ENCODE measurements at places on chromosomes 3 and 15. TPM values are rescaled to one million over a fixed set of nuclear protein-coding genes. Genes with fewer than 3 reads are reported as not detected.

DNA sequence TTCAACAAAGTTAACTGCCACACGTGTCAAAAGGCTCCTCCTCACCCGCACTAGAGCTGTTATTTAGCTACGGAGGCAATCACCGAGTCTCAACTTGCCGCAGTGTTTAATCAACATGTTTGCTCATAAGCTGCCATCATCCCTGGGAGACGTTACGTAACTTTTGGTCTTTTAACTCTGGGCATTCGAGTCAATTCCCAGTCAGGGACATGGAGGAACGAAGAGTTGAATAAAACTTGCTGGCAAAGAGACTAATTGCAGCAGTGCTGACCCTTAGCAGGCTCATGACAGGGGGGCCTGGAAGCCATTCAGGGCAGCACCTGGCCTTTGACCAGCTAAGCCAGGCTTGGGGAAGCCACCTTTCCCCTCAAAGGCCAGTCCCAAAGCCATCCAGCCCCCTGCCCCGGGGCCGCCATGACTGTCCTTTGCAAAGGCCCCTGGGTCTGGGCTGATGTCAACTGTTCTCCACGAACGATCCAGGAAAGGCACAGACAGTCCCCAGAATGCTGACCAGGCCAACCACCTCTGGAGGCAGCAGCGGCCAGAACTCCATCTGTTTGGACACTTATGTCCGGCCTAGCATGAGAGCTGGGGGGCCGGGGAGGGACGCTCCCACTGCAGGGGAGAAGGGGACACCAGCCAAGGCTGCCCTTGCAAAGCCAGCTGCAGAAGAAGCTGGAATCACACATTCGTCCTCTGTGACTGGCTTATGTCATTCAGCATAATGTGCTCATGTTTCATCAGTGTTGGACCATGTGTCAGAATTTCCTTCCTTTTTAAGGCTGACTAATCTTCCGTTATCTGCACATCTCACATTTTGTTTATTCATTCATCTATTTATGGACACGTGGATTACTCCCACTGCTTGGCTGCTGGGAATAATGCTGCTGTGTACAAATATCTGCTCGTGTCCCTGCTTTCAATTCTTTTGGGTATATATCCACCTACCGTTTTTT lies 43.7 kb downstream of the PCSK6 start:
- DNase-seq, result no peak

DNA sequence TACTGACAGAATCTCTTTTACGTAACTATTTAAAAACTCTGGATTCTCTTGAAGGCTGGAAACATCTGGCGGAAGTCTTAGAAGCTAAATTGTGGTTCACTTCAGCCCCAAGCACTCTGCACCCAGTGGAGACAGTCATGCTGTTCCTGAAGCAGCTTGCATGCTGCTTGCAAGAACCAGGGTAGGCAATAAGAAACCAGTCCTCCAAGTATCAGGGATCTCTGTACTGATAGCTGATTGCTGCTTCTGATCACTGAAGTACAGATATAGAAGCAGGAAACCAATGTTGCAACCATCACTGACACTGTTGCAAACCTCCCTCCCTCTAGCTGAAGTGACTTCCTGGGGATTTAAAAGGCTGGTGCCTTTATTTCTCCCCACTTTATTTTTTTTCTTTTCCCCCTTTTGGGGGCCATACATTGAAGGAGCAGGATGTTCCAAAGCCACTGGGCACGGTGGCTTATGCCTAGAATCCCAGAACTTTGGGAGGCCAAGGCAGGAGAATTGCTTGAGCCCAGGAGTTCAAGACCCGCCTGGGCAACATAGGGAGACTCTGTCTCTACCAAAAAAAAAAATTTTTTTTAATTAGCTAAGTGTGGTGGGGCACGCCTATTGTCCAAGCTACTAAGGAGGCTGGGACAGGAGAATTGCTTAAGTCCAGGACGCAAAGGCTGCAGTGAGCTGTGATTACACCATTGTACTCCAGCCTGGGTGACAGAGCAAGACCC lies 15.3 kb downstream of the SPCS1 start:
- DNase-seq, result no peak

GRCh38 chr15:44729408-44730127 lies 6.8 kb upstream of the TRIM69 start:
- no peak for DNase-seq

DNA sequence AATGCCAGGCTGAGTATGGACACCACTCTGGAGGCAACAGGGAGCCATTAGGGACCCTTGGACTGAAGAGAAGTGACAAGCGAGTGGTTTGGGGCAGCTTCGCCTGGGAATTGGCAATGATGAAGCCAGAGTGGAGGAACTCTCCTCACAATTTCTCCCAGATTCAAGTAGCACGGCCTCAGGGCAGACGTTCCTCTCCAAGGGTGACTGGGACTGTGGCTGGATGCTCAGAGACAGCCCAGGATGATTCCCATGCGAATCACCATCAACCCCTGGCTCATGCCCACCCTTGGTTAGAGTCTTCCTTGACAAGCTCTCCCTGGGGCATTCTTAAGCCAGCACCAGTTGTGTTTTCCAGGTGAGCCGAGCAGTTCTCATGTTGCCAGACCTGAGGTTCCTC lies 16.3 kb upstream of the DOCK3 start:
- DNase-seq, result peak; percentile 31

- DNase-seq, result no peak
These were observed 20.8 kb downstream of the COL6A6 start for GRCh38 chr3:130537673-130538304.

- DNase-seq, result no peak
These were observed 107.7 kb downstream of the TCF12 start for GRCh38 chr15:57026016-57026592.

GRCh38 chr3:36911990-36912804 lies 32.7 kb downstream of the TRANK1 start:
- peak; percentile 27 for DNase-seq

- DNase-seq, result no peak
These were observed 118.0 kb downstream of the FOXP1 start for GRCh38 chr3:71465371-71466036.

DNA sequence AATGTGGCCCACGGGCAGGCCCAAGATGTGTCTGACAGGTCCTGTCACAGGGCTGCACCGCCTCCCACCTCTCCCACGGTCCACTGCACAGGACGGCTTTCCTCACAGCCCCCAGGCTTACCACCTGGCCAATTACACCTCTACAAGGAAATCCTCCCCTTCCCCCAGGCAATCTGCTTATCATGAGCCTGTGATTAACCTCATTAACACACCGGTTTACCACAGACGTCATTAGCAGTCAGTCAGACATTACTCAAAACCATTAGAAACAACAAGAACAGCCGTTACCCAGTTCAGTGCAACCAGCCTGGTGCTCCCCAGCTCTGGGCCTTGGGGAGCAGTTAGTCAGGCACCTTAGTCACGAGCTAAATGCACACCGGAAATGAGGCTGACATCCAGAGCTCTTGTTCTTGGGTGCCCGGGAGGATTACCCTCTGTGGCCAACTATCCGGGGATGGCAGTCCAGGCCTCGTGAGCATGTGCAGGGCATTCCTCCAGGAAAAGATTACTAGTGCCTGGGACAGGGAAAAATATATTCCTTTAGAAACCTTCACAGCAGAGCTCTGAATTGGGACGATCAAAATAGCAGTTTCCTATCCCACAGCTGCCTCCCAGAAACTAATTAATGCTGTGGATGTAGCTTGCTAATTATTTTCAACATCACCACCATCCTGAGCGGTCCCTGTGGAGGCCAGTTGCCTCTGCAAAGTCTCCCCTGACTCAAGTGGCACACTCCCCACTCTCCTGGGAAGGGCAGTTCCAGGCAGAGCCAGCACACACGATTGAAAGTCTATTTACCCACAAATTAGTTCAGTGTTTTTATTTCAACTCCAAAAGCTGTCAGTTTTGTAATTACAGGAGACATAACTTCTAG lies 117.4 kb upstream of the ZBED2 start:
- DNase-seq, result no peak

GRCh38 chr3:4752201-4753072 lies 226.8 kb upstream of the BHLHE40 start:
- DNase-seq, result no peak

GRCh38 chr3:178300441-178300959 lies 235.7 kb upstream of the KCNMB2 start:
- DNase-seq, result no peak

GRCh38 chr15:77015646-77016320 lies 20.9 kb downstream of the PSTPIP1 start:
- no peak for DNase-seq

FRMD4B gene
- 1.7 TPM for total RNA-seq

NTRK3 gene
- 4.0 TPM for total RNA-seq

MAP2K5 gene
- 20.0 TPM for total RNA-seq

HES1 gene
- 2.5 TPM for total RNA-seq

Data from activated naive CD4-positive, alpha-beta T cell treated with anti-CD3 and anti-CD28 coated beads, Interleukin-2, amount 50 U/mL, for 72 hours (primary cell).